ENCODE measurements at places on chromosomes 16 and 17.

GRCh38 chr17:77437017-77437416 is 296.2 kb downstream of the SEC14L1 start:
- DNase-seq, result no peak

DNA sequence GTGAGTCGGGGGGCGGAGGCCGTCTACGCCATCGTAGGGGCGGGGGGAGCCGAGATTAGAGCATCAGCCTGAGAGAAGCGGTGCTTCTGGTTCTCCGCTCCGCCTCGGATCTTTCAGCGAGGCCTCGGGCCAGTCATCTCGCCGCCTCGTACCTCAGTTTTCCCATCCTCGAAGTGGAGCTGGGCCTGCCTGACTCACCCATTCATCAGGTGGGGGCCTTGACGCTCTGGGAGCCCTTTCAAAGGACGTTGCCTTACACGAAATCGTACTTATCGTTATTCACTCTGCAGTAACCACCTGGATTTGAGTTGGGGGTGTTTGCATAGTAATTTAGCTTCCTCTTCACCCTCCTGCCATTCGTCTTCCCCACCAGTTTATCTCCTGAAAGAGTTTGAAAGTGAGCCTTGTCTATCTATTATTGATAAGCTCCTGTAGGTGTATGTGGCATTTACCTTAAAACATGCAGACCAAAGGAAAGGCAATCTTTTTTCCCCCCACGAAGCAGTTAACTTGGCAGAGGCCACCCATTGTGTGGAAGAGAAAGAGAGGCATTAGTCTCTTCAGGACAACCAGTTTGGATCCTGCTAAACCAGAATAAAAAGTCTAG is 674 bp downstream of the TAF15 start:
- DNase-seq, result no peak

DNA sequence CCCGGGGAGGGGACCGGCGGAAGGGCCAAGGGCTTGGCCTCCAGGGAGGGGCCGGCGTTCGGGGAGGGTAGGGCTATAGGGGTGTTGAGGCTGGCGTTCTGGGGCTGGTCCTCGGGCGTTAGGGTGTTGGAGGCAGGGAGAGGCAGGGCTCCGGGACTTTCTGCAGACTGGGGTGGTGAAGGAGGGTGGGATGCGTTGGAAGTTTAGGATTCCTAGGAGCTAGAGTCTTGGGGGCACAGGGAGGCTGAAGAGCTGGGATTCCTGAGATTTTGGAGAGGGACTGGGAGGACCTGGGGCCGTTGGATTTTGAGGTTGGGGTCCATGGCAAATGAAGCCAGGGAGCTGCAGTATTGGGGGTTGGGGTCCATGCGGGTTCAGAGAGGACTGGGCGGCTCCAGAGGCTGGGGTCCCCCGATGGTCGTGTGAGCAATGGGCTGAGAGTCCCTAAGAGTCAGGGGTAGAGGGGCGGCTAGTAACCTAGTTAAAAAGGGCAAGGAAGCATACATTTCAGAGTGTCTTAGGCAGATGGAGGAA is 740 bp downstream of the NFATC2IP start:
- DNase-seq, result no peak

DNA sequence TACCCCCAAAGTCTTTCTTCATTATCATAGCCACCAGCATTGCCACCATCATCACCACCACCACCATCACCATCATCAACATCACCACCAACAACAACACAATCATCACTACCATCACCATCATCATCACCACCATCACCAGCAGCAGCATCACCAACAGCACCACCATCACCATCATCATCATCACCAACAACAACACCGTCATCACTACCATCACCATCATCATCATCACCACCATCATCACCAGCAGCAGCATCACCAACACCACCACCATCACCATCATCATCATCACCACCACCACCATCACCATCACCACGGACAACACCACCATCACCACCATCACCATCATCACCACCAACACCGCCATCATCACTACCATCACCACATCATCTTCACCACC is 500 bp upstream of the TMEM114 start:
- DNase-seq, result no peak

- DNase-seq, result no peak
Observed at GRCh38 chr17:5485270-5486205, at the start of gene DERL2. DERL2 (minus strand) TSS chr17:5486178; CDS start chr17:5486161, 17 bp downstream.

GRCh38 chr17:57488856-57489255 is 232.5 kb downstream of the MSI2 start:
- DNase-seq, result no peak

GRCh38 chr17:77109764-77110359 is 30.9 kb upstream of the SEC14L1 start:
- no peak for DNase-seq

GRCh38 chr17:38898812-38899348 is 26.5 kb upstream of the LASP1NB start:
- no peak for DNase-seq

GRCh38 chr17:33494151-33494550 is 201.1 kb upstream of the ASIC2 start:
- no peak for DNase-seq

GRCh38 chr16:53511403-53512280 is 8.6 kb upstream of the AKTIP start:
- DNase-seq, result no peak

DNA sequence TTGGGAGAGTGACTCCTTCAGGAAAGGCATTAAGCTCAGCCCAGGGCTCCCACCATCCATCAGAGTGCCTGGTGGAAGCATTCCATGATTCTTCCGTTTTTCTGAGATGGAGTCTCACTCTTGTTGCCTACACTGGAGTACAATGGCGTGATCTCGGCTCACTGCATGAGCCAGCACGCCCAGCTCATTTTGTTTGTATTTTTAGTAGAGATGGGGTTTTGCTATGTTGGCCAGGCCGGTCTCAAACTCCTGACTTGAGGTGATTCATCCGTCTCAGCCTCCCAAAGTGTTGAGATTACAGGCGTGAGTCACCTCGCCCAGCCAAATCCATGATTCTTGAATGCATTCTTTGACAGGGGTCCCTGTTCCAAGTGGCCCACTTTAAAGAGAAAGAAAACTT is 23.1 kb downstream of the MIS12 start:
- DNase-seq, result no peak

DNA sequence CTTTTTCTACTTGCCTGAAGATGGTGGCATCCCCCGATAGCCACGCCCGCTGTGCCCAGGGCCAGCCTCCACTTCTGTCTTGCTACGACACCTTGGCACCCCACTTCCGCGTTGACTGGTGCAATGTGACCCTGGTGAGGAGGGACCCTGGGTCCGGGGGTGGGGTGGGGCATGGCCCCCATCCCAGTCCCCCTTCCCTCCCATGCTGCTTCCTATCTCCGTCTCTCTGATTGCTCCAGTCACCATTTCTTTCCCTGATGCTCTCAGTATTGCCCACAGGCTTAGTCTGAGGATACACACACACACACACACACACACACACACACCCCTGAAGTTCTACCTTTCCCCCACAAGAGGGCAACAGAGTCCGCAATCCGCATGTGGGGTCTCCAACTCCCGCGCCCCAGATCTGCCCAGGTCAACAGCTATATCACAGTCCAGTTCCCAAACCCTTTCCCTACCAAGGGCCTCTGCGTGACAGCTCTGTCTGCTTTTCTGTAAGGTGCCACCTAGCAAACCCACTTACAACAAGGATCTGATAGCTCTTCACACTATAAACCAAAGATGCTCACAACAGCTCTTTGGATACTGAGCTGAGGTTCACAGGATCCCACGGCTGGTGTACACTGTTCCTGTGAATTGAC is 3.4 kb downstream of the SGCA start:
- no peak for DNase-seq
